ENCODE measurements at places on chromosomes 1 and 21.

- no peak for DNase-seq
These were observed 411.8 kb upstream of the PTBP2 start for GRCh38 chr1:96309783-96310182.

DNA sequence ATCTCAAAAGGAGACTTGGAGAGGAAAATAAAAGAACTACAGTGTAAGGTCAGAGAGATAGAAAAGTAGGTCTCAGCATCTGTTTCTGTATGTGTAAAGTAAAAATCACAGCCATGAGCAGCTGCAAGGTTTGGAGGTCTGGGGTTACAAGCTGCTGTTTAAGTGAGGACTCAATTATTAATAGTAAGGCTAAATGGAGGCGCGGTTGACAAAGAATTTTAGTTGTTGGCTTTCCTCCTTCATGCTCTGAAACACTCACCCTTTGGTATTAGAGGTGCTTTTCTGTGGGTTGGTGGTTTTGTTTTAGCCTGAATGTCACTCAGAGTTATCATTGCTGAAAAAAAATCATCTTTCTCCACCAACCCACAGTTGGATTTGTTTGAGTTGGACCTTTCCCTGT lies 59.8 kb upstream of the HAO2 start:
- no peak for DNase-seq

- DNase-seq = peak; percentile 28
These were observed 16.7 kb downstream of the PKP1 start for GRCh38 chr1:201299968-201300367.

DNA sequence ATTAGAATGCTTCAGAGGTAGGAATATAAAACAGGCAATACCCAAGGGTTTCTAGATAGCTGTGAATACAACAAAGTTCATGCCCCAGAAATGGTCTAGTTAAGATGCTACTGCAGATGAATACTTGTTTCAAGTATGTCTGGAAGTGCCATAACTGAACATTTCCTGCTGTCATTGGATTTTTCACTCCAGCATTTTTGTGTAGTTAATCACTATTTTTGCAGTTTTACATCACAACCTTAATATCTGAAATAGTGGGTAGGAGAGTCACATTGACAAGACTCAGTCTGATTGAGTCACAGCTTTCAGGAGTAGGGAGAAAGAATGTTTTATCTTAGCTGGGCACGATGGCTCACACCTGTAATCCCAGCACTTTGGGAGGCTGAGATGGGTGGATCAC lies 126.4 kb upstream of the C1orf21 start:
- no peak for DNase-seq

- DNase-seq = no peak
These were observed 53.8 kb upstream of the SYT14 start for GRCh38 chr1:209884249-209884648.
